ENCODE measurements at places on chromosomes 11 and 22.

DNA sequence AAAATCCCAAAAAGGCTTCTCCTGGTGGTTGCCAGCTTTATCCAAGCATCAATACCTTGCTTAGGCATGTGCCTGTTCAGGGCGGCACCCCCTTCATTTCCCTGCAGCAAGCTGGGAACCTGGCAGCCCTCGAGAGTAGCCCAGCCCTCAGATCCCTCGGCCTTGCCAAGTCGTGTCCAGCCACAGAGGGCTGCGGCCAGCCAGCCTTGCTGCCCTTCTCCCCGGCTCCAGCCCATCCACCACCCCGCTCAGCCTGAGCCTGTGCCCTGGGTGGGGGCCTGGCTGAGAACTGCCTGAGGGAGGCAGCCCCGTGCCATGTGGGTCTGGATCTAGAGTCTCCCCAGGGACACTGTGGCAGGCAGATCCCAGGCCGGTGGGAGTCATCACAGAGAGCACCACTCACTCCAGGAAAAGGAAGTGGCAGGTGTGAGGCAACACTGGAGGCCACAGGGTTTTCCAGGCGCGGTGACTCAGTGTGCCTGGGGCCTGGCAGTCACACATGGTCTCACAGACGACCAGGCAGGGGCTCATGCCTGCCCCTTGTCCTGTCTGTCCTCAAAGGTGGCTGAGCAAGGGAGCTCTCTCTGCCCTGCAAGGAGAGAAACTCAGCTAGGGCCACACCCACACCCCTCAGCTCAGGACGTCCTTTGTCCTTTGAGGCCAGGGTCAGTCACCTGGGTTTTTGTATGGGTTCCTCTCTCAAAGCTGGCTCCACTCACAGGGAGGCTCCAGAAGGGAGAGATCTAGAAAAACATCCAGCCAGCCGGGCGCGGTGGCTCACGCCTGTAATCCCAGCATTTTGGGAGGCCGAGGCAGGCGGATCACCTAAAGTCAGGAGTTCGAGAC, 12.2 kb upstream of the CDC42BPG start:
- DNase-seq, result no peak

DNA sequence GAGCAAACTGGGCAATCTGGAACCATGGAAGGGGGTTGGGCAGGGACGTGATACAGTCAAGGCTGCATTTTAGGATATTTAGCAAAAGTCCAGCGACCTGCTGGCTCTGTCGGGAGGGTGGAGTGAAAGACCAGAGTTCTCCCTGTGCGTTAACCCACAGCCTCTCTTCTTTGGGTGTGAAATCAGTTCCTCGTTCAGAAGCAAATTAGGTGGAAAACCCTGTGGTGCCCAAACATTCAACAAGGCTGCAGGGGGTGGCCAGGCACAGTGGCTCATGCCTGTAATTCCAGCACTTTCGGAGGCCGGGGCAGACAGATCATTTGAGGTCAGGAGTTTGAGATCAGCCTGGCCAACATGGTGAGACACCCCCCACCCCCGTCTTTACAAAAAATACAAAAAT, 5.9 kb downstream of the TMEM151A start:
- DNase-seq, result no peak

- DNase-seq, result peak; percentile 68
Measured at GRCh38 chr11:28110108-28110820, 2.1 kb downstream of the METTL15 start.

DNA sequence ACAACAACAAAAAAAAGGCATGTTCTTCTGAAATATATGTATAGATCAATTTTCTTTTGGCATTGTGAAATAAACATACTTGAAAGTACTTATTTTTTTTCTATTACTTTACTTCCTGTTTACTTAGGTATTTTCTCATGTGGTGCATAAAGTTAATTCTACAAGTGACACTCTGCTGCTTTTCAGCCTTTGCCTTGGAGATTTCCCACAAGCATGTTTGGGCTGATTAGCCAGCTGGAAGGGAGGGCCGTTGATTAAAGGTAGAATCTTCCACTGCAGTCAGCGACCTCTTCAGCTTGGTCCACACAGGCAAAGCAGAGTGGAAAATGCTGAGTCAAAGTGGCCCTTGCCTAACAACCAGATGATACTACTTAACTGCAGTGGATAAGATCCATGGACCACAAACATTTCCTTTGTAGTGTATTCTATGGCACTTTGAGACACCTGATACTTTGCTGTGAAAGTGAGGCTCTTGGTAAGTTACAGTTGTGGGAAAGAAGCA, 176.0 kb downstream of the ARHGAP42 start:
- DNase-seq, result no peak

GRCh38 chr11:34395916-34396550, 38.2 kb upstream of the ABTB2 start:
- DNase-seq, result no peak

DNA sequence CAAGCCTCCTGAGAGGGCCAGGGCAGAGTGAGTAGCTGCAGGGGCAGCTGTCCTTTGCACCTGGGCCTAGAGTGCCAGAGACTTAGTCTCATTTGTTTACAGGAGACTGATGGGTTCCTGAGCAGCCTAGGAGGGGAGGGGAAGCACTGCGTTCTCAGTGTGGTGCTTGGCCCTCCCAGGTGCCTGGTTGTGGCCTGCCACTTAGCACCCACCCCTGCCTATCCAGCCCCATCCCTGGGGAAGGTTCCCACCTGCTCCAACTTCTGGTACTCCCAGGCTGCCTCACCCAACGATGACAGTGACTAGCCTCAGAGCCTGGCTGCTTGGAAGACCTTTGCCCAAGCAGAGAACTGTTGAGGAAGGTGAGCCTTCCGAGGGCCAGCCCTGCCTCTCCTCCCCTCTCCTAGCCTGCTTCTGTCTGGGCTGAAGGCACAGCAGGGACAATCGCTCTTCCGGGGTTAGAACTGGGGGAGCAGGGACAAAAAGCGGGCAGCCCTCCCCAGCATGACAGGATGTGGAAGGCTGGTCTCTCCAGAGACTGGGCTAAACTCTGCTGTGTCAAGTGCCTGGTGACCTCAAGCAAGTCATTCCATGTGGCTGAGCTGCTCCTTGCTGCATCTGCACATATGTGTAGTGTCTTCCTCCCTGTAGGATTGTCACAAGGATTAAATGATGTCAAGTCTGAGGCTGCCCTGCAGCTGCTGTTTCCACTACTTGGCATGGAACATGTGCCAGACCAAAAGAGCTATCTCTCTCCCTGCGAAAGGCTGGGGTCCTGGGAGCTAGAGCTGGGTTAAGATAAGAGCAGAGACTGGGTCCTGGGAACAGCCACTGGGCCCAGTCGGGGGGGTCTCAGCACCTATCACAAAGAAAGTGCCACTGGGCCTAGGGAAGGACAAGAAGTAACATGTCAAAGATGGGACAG, 9.9 kb downstream of the KCNQ1OT1 start:
- no peak for DNase-seq

GRCh38 chr11:122032317-122032716, 83.7 kb downstream of the BLID start:
- no peak for DNase-seq

GRCh38 chr22:19948057-19948760, 6.6 kb upstream of the TXNRD2 start:
- DNase-seq, result no peak

- no peak for DNase-seq
Measured at GRCh38 chr11:74905326-74905725, 43.6 kb downstream of the XRRA1 start.
